Stimulated activated CD8-positive, alpha-beta memory T cell treated with anti-CD3 and anti-CD28 coated beads, Interleukin-15, amount 100 ng/mL, for 4 hours (primary cell): ENCODE measurements at places on chromosomes 6 and 20.

- DNase-seq: no peak
Measured at GRCh38 chr6:111556004-111556403, 49.7 kb downstream of the TRAF3IP2 start.

DNA sequence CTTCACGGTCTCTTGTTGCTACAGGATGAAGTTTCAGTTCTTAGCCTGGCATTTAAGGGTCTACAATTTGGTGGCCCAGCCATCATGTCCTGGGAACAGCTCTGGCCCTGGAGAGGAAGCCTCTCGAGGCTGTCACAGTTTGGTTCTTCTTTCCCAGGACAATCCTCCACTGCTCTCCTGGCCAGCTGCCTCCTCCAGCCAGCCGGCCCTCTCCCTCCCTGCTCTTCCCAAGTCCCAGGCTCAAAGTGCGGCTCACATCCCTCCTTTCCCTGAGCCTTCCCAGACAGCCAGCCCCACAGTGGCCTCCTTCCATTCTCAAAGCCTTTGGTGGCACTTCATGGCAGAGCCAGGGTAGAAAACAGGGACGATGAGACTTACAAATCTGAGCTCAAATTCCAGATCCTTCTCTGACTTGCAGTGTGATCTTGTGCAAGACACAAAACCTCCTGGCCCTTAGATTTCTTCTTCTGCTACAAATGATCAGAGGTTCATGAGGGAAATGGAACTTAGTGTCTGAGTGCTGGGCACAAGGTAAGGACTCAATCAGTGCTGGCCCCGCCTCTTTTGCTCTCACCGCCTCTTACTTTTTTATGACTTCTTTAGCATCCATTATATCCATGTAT is 223.8 kb upstream of the ECI2 start:
- no peak for DNase-seq

GRCh38 chr6:25477006-25477590 is 174.9 kb upstream of the SCGN start:
- no peak for DNase-seq

GRCh38 chr6:135474362-135474761 is 23.2 kb downstream of the AHI1 start:
- no peak for DNase-seq

DNA sequence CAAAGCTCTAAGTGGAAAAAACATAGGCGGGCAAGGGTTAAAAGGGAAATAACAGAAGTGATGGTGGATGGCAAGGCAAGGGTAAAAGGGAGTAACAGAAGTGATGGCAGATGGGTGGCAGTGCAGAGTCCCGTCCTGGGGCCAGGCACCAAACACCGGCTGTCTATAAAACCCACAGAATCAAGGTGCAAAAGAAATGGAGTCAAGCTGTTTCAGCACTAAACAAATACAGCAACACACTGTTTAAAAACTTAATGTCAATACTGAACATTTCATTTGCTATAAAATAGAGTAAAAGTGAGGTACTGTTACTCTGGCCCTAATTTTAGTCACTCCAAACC is 87.6 kb downstream of the MAN1A1 start:
- no peak for DNase-seq

DNA sequence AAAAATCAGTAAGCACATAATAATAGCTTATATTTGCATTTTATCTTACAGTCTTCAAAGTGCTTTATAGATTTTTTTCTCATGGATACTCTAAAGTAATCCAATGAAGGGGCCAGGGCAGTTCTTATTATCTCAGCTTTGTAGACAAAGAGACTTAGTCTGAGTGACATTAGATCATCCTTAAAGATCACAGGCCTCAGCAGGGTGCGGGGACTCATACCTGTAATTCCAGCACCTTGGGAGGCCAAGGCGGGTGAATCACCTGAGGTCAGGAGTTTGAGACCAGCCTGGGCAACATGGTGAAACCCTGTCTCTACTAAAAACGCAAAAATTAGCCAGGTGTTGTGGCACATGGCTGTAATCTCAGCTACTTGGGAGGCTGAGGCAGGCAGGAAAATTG is 14.5 kb downstream of the FERMT1 start:
- no peak for DNase-seq

DNA sequence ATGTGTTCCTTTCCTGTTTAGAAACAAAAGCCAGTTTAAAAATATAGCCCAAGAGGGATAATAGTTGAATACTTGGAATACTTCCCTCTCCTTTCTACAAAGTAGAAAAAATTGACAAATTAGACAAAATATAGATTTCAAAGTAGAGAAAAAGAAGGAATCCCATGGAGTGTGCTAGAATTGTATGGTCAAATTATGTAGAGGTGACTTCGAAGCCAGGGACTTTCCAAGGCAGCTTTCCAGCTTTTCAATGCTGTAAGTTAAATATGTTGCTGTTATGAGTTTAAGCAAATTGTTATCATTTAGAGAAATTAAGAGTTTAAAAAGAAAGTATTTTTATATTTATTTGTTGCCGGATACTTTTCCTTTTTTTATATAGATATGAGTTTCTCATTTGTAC is 415.5 kb upstream of the OPRM1 start:
- DNase-seq: no peak

DNA sequence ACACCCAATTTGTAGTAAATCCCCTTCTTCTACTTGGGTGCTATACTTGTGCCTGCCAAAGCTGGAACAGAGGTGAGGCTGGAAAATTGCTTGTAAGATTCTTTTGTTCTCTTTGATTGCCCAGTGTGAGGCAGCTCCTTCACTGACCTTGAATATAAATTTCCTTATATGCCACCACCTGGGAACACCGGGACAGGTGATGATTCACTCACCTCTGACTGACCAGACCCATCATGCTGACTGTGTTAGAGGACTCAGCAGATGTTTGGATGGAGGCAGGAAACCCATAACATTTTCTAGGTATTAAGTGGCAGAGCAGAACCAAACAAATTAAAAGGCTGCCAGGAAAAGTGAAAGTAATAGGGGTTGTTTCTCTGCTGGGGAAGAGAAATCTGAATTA is 120.9 kb downstream of the GRM1 start:
- no peak for DNase-seq
